Activated T-helper 2 cell treated with anti-CD3 and anti-CD28 coated beads, Interferon-gamma antibody, Interleukin-2, Interleukin-4, amounts not matched to agents 10 μg/mL and 5 μg/mL and 100 μg/mL, durations not matched to agents 14 hours and 24 hours and 36 hours (primary cell): ENCODE measurements at places on chromosomes 3 and 15.
A peak's percentile ranks its signal among the peaks of the same experiment; 100 is the strongest.

DNA sequence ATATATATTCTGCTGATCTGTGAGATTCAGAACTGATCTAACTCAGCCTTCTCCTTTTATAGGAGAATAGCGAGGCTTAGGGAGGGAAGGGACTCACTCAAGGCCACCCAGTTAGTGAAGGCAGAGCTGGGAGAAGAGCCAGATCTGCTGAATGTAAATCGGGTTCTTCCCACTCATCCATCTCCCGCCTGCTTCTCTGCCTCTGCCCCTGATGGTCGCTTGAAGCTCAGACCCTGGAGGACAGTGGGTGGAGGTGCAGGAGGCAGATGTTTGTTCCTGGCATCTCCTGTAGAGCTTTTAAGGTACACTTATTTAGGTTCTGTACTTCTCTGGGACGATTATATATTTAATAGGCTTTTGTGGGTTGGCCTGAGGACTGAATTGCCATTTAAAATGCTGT lies 4.3 kb downstream of the PDIA5 start:
- no peak for DNase-seq
- H3K4me1 ChIP-seq = peaks cover 28% of the 10 kb centered on the region

DNA sequence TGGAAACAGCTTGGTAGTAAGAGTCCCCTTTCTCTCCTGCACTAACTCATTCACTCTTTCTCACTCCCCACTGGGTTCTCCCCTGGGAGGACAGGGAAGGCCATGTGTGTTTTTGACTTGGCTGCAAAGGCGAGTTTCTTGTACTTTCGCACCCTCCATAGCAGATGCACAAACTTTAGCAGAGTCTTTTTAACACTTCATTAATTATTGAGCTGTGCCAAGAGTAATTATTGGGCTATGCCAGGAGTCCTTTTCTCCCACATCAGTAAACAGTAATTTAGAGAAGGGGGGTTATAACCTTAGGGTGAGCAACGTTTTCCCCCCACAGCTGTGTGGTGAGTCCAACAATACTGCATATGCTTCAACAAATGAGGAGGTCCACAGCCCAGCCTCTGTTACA lies 224.4 kb upstream of the ATP11B start:
- H3K4me3 ChIP-seq = no peak overlapping the region
- no peaks in the 10 kb centered on the region for H3K4me1 ChIP-seq
- no peaks in the 10 kb centered on the region for H3K27me3 ChIP-seq
- no peak overlapping the region for H3K27ac ChIP-seq
- no peaks in the 10 kb centered on the region for H3K36me3 ChIP-seq

DNA sequence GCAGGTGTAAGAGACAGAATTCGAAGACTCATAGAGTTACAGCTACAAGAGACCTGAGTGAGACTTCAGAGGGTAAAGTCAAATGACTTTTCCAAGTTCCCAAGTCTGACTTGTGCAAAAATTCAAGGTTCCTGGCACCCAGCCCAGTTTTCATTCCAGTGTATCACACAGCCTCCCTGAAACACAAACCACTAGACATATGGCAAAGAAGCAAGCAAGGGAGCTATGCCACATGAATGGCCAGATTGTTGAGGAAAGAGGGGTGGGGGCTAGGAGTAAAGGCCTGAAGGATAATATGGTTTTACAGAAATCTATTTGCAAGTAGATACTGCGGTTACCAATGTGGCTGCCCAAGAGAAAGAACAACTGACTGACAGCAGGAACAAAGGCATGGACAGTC lies 301.2 kb downstream of the MECOM start:
- no peak for DNase-seq
- no peak overlapping the region for H3K4me3 ChIP-seq
- H3K4me1 ChIP-seq = no peaks in the 10 kb centered on the region
- no peak overlapping the region for H3K27ac ChIP-seq

DNA sequence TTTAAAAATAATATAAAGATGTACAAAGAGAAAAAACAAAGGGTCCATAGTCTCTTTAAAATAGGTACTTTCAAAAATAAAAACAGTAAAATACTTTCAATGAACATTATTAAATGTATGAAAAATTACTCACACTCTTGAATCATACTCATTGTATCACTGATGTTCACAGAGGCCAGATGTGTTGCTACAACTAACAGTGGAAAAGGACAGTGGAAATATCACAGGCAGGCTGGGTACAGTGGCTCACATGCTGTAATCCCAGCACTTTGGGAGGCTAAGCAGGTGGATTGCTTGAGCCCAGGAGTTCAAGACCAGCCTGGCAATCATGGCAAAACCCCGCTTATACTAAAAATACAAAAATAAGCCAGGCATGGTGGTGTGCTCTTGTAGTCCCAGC lies 26.8 kb downstream of the NPHP3 start:
- peaks cover 1% of the 10 kb centered on the region for H3K4me1 ChIP-seq
- H3K27ac ChIP-seq = no peak overlapping the region
- no peak for DNase-seq
- no peaks in the 10 kb centered on the region for H3K27me3 ChIP-seq
- H3K4me3 ChIP-seq = no peak overlapping the region
- peaks cover 50% of the 10 kb centered on the region for H3K36me3 ChIP-seq

DNA sequence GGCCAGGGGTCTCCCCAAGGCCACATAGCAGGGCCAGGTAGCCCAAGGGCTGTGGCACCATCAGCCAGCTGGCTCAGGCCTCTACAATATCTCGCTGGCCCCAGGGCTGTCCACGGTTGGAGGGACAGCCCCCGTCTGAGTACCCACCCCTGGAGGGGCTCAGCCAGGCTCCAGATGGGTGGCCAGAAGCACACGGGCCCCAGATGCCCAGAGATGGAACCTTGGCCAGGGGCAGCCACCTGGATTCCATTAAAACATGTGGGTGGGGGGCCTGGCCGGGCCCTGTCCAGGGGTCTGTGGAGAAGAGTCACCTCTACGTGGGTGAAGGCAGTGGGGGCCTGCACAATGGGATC lies 8.4 kb downstream of the CSPG4 start:
- no peak overlapping the region for H3K4me3 ChIP-seq
- H3K27me3 ChIP-seq = no peaks in the 10 kb centered on the region
- no peak for DNase-seq
- no peaks in the 10 kb centered on the region for H3K4me1 ChIP-seq

DNA sequence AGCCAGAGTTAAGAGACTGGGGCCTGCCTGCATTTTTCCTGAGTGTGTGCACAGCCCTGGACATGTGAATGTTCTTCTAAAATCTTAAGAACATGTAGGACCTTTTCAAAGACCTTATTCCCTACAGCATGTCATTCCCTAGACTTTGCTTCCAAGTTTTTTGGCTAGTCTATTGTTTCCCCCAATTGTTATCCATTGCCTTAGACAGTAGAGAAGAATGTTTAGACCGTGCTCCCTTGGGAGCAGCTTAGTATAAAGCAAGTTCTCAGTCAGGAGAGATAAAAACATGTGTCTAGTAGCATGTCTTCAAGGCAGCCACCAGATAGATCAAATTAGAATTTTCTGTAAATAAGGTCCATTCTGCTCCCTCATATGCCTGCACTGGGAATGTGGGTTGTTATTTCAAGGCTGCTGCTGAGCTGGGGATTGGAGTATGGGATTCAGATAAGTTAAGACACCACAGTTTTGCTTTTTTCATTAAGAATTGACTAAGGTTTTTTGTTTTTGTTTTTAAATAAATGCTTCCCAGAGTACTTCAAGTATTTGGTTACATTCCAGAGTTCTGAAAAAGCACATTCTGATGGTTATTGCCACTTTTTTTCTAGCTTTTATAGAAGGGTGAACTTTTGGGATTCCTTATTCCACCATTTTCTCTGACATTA lies 246.7 kb downstream of the RORA start:
- H3K36me3 ChIP-seq = no peaks in the 10 kb centered on the region
- H3K27me3 ChIP-seq = peaks cover 30% of the 10 kb centered on the region
- H3K4me1 ChIP-seq = no peaks in the 10 kb centered on the region
- H3K27ac ChIP-seq = no peak overlapping the region

DNA sequence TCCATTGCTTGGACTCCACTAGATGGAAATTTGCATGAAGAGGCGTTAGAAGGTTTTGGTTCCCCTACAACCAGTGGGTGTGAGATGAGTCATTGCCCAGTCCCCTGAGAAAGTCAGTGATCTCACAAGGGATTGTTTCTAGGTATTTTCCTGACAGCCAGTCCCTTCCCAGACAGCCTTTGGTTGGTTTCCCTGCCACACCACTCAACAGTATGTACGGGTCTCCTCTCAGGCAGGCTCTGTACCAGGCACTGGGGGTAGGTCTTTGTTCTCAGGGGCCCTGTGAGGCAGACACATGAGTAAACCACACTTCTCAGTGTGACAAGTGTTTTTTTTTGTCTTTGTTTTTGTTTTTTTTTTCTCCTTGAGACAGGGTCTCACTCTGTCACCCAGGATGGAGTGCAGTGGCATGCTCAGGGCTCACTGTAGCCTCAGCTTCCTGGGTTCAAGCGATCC lies 4.0 kb downstream of the LAMP3 start:
- H3K4me3 ChIP-seq = no peak overlapping the region
- peaks cover 3% of the 10 kb centered on the region for H3K36me3 ChIP-seq
- no peak for DNase-seq
- H3K27ac ChIP-seq = peak overlapping the region; percentile 76

GRCh38 chr3:57731311-57731710 lies 24.8 kb upstream of the SLMAP start:
- H3K4me3 ChIP-seq = no peak overlapping the region
- no peaks in the 10 kb centered on the region for H3K36me3 ChIP-seq
- H3K27ac ChIP-seq = no peak overlapping the region
- peaks cover 4% of the 10 kb centered on the region for H3K27me3 ChIP-seq

GRCh38 chr15:77988347-77989295 lies 88.9 kb downstream of the TBC1D2B start:
- H3K4me1 ChIP-seq = peaks cover 8% of the 10 kb centered on the region
- no peak for DNase-seq
- no peaks in the 10 kb centered on the region for H3K36me3 ChIP-seq
- H3K4me3 ChIP-seq = no peak overlapping the region
- no peak overlapping the region for H3K27ac ChIP-seq
- H3K27me3 ChIP-seq = no peaks in the 10 kb centered on the region

DNA sequence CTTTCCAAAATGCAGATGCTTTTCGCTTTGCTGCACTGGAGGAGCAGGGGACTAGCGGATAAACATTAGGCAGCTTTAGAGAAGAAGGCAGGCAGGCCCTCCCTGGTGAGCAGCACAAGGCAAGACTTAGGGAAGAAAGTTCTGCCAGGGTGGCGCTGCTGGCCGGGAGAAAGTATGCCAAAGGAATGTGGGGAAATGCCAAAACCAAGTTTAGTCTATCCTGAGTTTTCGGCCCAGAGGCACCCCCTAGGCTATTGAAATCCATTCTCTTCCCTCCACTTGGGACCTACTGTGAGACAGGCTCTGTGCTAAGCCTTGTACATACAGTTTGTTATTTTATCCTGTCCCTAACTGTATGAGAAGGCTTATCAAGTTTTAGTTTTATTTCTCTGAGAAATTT lies 9.2 kb downstream of the SHC4 start:
- peaks cover 5% of the 10 kb centered on the region for H3K36me3 ChIP-seq
- no peaks in the 10 kb centered on the region for H3K27me3 ChIP-seq
- DNase-seq = no peak
- peaks cover 7% of the 10 kb centered on the region for H3K4me1 ChIP-seq
- H3K27ac ChIP-seq = no peak overlapping the region

GRCh38 chr15:48722764-48723661 lies 77.5 kb upstream of the FBN1 start:
- DNase-seq = no peak
- no peaks in the 10 kb centered on the region for H3K27me3 ChIP-seq
- peaks cover 16% of the 10 kb centered on the region for H3K36me3 ChIP-seq
- no peak overlapping the region for H3K27ac ChIP-seq
- H3K4me1 ChIP-seq = peaks cover 5% of the 10 kb centered on the region
- H3K4me3 ChIP-seq = no peak overlapping the region

DNA sequence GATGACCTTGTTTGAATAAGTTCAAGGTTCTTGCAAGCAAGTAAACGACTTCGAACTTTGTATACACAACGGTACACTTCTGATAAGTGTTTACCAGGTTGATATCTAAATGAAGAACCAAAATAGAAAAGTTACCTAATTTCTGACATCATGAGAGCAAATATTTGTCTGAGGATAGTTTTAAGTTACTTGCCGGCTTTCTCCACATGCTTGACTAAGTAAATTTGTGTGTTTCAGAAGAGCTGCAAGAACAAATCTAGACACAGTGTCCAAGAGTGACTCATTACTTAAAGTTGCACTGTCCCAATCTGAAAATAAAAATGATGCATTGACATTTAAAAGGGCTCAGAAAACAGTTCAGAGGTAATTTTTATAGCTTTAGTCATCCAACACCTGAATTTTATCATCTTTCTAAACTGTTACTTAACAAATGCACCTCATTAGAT lies 115.1 kb downstream of the HERC1 start:
- no peak overlapping the region for H3K4me3 ChIP-seq
- H3K4me1 ChIP-seq = peaks cover 13% of the 10 kb centered on the region
- no peaks in the 10 kb centered on the region for H3K27me3 ChIP-seq
- H3K27ac ChIP-seq = no peak overlapping the region
- H3K36me3 ChIP-seq = peaks cover 36% of the 10 kb centered on the region

DNA sequence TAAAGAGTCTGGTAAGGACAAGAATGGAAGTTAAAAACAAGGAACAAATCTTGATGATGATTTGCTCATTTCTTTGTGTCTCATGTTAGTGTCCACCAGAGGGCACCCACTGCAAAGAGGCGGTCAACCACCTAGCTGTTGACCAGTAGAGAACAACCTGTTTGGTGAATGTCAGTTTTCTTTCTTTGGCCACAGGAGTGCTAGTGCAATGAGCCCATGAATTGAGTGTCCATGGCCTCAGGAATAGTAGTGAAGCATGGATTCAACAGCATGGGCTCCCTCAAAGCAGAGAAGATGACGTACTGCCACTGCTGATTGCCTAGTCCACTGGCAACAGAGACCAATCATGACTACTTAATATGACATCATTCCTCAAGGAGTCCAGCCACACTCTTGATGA lies 10.7 kb upstream of the CNTN6 start:
- no peak overlapping the region for H3K27ac ChIP-seq
- H3K4me1 ChIP-seq = no peaks in the 10 kb centered on the region
- no peaks in the 10 kb centered on the region for H3K27me3 ChIP-seq
- no peaks in the 10 kb centered on the region for H3K36me3 ChIP-seq
- no peak overlapping the region for H3K4me3 ChIP-seq

DNA sequence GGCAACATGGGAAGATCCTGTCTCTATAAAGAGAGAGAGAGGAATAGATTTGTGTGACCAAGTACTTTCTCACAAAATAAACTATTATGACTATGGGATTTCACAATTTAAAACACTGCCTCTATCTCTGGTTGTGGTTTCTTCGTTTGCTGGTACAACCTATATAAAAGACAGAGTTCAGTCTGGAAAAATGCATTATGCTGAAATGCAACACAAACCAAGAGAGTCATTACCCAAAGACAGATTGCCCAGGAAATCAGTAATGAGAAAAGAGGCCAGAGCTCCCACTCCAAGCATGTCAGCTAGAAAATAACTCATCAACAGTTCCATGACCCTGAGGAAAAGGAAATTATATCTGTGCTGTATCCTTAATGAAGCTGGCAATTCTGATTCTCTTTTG lies 23.2 kb downstream of the GPR176 start:
- H3K4me1 ChIP-seq = no peaks in the 10 kb centered on the region
- no peaks in the 10 kb centered on the region for H3K36me3 ChIP-seq
- DNase-seq = no peak
- no peak overlapping the region for H3K4me3 ChIP-seq
- peaks cover 36% of the 10 kb centered on the region for H3K27me3 ChIP-seq

DNA sequence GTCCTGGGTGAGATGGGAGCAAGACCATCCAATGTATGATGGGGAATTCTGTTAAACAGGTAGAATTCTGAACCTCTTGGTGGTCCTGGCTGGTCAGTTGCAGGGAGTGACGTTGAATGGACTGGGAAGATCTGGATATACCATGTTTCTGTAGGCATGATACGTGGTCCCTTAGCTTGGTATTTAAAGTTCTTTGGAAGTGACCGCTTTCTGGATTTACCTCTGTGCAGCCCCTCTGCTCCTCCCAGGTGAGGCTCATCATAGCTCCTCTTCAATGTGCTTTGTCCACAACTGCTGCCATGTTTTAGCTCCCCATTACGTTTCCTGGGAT lies 37.2 kb downstream of the SMAD3 start:
- no peaks in the 10 kb centered on the region for H3K27me3 ChIP-seq
- H3K4me1 ChIP-seq = peaks cover 60% of the 10 kb centered on the region
- no peak overlapping the region for H3K27ac ChIP-seq
- peaks cover 34% of the 10 kb centered on the region for H3K36me3 ChIP-seq
- no peak overlapping the region for H3K4me3 ChIP-seq
